Testis (tissue), 5 donors: ENCODE measurements at places on chromosomes 2 and 18. TPM values are rescaled to one million over a fixed set of nuclear protein-coding genes. Genes with fewer than 3 reads are reported as not detected.
A peak's percentile ranks its signal among the peaks of the same experiment; 100 is the strongest.

The CYBRD1 gene
- total RNA-seq, result 53.5 TPM

The PUM2 gene
- total RNA-seq, result 78.0 TPM

The SOCS6 gene
- total RNA-seq, result 20.9 TPM

The NMUR1 gene
- 3.7 TPM for total RNA-seq

The ALPI gene
- not detected for total RNA-seq

The ST6GAL2 gene
- 95.6 TPM for total RNA-seq

The FAM237A gene
- total RNA-seq, result not detected

- no peak for DNase-seq
Measured at GRCh38 chr2:197081294-197081693, 154.8 kb upstream of the PGAP1 start.

DNA sequence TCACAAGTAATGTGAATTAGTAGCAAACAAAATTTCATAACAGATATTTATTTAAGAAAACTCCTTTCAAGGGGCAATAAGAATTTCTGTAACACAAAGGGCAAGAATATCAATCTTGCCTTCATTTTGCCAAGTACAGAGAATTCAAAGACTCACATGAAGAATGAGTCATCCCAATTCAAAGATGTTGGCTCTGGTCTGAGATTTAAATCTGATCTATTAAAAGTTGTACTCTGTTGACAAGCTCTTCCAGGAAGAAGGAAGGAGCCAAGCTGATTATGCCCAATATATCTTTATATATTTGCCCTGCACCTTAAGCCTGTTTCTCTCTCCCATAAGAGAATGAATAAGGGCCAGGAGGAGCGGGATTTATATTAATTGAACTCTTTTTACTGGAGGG lies 55.9 kb upstream of the RPE start:
- DNase-seq, result no peak

GRCh38 chr2:182324665-182325064 lies 102.2 kb downstream of the PDE1A start:
- no peak for DNase-seq

GRCh38 chr2:173982918-173983317 lies 17.7 kb upstream of the SP3 start:
- DNase-seq, result peak; percentile 69

DNA sequence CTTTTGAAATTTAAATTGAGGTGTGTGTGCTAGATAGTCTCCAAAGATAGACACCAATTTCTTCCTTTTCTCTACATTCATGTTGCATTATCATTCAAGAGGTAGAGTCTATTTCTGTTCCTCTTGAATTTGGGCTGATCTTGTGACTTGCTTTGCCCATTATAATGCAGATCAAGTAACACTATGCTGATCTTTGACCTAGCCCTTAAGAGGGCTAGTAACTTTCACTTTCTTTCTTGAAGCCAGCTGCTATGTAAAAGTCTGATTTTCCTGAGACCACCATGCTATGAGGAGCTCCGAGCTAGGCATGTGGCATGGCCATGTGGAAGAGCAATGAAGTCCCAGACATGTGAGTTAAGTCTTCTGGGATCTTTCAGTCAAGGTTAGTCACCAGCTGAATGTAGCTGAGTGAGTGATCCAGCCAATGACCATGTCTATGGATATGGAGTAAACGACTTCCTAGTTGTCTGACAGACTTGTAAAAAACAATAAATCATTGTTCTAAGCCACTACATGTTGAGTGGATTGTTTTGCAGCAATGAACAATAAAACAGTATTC lies 189.4 kb upstream of the CWC22 start:
- no peak for DNase-seq

GRCh38 chr2:142710336-142710735 lies 167.1 kb upstream of the KYNU start:
- no peak for DNase-seq

- no peak for DNase-seq
Measured at GRCh38 chr2:174059178-174059883, 94.2 kb upstream of the SP3 start.

DNA sequence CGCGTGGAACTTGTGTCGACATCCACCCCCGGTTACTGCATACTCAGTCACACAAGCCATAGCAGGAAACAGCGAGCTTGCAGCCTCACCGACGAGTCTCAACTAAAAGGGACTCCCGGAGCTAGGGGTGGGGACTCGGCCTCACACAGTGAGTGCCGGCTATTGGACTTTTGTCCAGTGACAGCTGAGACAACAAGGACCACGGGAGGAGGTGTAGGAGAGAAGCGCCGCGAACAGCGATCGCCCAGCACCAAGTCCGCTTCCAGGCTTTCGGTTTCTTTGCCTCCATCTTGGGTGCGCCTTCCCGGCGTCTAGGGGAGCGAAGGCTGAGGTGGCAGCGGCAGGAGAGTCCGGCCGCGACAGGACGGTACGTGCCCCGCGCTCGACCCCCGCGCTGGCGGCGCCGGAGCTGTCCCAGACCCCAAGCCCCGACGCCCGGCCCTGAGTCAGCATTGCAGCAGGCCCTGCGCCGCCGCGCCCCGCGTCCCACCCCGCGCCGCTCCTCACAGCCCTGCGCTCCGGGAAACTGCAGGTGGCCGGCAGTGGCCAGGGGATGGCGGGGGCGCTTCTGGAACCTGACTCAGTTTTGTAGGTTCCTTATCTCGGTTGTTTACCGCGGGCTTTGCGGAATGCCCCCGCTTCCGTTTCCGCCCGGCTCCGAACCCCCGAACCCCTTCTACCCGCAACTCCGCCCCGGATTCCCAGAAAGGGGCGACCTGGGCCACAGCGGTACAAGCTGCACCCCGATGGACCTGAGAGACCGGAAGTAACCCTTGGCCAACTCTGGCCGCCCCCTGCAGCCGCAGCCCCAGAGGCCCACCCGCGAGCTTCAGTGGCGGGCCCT lies at the start of gene CFLAR:
Gene CFLAR, plus strand, starts transcription at position 50 of the 844 bp plus-strand sequence. CDS start 13,702 bp downstream, outside the sequence.
- peak; percentile 76 for DNase-seq

DNA sequence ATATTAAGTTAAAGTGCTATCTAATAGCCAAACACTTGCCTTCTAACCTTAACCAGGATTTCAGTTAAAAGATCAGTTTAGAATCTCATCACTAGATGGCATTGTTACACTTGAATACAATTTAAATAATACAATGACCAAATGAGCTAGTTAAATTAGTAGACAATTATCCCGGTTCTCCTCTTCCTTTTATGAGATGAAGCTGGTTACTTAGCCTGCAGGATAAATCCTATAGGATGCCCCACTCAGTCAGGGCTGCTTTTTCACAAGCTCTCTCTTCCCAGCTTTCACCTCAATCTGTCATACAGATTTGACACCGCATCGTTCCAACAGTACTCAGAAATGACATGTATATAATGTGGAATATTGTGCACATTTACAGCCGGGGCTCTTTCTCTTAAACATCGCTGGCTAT lies 678.8 kb downstream of the KCNJ3 start:
- DNase-seq, result no peak

- DNase-seq, result no peak
Measured at GRCh38 chr2:37934591-37935513, 9.8 kb downstream of the RMDN2 start.

DNA sequence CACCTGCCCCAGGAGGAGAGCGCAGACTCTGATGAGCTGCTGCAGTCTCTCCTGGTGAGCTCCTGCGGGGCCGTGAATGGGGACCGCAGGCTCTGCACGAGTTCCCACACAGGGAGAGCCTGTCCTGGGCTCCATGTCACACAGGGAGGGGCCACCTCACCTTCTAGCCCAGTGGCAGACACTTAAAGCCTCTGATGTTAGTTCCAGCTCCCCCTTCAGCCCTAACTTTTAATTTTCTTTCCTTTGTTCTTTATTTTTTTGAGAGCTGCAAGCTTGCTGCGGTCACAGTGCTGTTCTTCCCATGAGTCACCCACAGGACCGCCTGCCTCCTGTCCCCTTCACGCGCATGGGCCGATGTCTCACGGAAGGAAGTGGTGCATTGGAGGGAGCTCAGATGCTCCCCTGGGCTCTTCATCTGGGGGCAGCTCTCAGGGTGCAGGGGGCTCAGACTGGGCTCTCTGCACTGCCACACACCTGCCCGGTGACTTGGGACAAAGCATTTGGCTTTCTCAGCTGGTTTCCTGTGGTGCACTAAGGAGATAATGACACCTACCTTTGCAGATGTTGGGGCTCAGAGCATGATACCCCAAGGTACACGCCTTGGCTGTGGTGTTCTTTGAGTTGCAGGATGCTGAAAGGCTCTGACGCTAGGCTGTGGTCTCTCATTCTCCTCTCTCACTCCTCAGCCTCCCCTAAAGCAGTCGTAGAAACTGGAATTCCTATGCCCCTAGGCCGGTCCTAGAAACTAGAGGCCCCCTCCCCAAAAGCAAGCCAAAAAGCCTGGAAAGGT lies 37.2 kb upstream of the PXDN start:
- DNase-seq, result no peak

DNA sequence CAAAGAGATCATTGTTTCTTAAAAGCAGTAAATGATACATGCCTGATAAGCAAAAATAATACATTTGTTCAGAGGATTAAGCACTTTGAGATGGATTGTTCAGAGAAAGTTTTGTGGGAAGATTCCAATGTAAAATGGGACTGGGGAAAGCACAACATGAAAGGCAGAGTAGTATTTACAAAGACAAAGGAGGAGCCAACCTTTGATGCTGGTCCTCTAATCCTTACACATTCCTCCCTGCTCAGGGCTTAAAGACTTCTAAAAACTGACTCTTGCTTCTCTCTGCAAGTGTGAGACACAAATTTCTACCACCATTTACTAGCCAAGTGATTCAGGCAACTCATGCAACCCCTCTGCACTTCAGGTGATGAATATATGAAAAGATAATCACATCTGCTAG lies 47.2 kb upstream of the REG3G start:
- no peak for DNase-seq

DNA sequence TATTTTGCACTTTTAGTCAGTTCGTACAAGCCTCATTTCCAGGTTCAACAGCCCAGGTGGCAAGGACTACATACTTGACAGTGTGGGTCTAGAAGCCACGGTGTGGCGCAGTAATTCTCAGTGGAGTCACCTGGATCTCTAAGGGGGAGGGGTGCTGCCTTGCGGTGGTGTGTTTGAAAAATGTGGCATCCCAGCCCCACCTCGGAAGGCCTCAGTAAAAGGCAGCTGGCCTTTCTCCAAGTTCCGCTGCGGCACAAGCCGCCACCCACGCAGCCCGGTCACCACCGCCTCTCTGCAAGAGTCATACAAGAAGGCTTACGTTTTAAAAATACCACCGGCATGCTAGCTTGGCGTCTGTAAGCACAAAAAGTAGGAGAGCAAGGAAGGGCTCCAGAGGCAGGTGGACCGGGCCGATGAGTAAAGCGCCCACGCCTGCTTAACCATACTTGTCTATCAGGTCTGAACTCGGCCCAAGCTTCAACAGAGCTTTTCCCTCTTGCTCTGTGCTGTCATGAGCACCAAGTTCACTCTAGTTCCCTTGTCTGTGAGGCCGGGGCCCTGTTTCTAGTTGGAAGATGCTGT lies 49.5 kb downstream of the SPRED2 start:
- peak; percentile 78 for DNase-seq

GRCh38 chr2:166591226-166591625 lies 97.2 kb upstream of the SCN7A start:
- DNase-seq, result no peak

DNA sequence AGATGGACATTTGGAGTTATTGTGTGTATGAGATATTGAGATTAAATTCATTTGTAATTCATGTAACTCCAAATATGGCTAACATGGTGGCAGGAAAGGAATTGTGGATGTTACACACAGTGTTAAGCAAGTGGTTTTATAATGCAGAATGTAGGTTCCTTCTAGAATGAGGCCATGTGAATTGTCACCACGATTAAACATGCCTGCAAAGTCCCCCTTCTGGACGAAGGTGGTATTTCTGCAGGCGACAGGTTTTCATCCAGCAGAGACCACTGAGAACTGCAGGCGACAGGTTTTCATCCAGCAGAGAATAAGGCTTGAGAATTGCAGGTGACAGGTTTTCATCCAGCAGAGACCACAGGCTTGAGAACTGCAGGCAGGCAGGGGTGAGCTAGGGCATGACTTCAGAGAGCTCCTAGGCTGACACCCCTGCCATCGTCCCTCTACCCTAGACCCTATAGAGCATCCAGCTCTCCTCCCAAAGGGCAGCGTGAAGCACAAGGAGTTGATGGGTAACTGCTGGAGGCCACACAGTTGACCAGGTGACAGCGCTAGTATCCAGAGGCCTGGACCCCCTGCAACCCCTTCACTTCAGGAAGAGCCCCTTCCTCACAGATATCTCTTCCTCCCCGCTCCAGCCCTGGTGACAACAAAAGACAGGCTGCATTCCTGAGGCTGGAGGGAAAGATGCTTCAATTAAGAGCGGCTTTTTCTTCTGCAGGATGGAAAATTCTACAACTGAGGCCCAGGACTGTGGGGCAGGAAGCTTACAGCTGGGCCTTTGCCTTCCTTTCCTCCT lies 175.8 kb downstream of the LOXHD1 start:
- peak; percentile 79 for DNase-seq

- DNase-seq, result no peak
Measured at GRCh38 chr2:190530248-190530900, 4.1 kb downstream of the NEMP2 start.

GRCh38 chr2:148754864-148755263 lies 110.3 kb downstream of the EPC2 start:
- DNase-seq, result no peak

DNA sequence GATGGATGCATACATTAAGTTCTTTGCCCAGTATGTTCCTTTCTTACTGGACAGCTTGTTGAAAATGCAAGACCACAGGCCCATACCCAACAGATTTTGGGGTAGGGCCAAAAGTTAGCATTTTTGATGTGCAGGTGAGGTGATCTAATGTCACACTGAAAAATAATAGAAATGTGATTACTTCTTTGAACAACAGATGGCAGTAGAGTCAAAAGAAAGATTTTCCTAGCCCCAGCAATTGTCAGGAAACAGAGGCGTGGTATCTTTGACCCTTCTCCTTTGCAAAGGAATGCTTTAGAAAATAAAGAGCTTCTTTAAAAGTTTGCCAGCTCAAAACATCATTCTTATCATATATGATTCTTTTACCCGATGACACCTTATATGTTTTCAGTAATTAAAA lies 343.6 kb upstream of the SYT4 start:
- DNase-seq, result no peak

DNA sequence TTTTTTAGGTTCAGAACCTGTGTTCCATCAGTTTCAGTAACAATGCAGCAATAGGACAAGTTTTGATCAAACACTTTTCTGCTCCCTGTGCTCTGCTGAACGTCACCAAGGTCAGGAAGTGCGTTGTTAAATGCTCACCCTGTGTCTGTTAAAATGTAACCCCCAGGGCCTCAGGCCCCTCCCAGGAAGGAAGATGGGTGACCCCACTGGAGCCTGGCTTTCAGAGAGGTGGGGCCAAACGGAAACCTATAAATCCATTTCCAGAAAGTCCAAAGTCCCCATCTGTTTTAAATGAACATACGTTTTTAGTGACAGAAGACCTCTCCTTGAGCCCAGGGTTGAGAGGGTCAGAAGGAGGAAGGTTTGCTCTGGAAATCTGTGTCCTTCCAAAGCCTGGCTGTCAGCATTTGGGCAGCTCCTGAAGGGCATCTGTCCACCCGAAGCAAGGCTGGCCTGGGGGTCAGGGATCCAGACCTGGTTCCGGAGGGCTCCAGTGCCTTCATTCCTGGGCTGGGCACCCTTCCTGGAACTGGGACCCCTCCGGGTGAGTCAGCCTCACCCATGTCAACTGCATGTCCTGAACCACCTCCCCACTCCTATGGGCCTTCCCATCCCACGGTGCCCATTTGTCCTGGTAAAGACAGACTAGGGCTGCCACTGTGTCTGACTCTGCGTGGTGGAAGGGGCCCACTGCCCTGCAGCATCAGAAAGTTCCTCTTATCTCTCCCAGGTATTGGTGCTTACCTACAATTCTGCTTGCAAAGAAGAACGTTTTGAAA lies 117.4 kb upstream of the COPS8 start:
- no peak for DNase-seq

GRCh38 chr2:54204476-54204875 lies 51.6 kb downstream of the TSPYL6 start:
- DNase-seq, result no peak
